HuH-7 (cell line): ENCODE measurements at places on chromosomes 6 and 20.
A peak's percentile ranks its signal among the peaks of the same experiment; 100 is the strongest.

- no peak for DNase-seq
Measured at GRCh38 chr20:378961-379336, 1.6 kb upstream of the TRIB3 start.

DNA sequence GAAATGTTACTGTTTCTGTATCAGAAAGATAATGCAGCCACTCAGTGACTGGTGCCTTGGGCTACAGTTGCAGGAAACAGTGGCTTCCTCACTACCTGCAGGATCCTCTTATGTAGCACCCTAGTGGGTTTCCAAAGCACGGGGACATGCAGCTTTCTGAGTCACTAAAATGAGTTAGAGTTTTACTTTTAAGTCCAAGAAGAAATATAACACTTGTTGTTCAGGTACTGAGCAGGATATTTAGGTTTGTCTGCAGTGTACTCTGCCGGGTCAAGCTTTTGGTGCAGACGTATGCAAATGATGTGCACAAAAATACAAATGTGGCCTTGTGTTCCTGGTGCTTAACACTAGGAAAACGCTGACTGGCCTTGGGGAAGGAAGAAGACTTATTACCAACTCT is 22.0 kb downstream of the ACSS1 start:
- DNase-seq = no peak

GRCh38 chr20:1983301-1983700 is 10.6 kb downstream of the PDYN start:
- no peak for DNase-seq

- no peak for DNase-seq
Measured at GRCh38 chr6:54357141-54357540, 48.9 kb downstream of the TINAG start.

- no peak for DNase-seq
Measured at GRCh38 chr6:129890164-129890563, 29.0 kb upstream of the TMEM244 start.

DNA sequence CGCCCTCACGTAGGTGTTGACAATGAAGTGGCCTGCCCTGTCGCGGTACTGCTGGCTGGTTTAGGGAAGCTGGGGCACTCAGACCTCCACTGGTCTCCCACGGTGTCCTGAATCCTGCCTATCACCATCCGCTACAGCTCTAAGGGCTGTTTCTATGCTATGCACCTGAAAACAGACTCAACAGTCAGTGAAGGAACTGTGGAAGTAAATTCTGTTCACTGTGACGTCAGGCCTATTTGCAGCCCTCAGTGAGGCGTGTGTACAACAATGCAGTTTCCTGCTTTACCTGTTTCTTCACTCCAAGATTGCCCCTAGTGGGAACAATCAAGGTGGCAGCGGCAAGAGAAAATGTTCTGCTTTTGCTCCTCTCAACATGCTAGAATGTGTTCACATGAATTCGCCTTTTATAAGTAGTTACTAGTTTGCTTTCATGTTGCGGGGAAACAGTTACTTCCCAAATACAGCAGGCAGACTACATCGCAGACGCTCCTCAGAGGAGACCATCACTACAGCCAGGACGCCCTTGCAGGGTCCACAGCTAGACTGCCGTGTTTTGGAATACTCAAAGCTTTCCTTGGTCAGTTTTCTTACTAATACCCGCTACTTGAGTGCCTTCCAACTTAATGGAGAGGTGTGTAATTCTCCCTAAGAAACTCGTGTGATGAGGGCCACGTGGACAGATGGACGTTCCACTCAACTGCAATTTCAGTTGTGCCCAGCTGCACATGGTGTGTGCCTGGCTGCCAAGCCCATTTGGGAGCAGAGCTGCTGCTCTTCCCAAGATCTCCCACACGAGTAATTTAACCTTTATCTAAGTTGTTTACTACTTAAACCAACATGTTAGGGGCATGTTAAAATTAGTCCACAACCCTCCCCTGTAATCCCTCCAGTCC is 25.4 kb downstream of the DIDO1 start:
- peak; percentile 83 for DNase-seq

DNA sequence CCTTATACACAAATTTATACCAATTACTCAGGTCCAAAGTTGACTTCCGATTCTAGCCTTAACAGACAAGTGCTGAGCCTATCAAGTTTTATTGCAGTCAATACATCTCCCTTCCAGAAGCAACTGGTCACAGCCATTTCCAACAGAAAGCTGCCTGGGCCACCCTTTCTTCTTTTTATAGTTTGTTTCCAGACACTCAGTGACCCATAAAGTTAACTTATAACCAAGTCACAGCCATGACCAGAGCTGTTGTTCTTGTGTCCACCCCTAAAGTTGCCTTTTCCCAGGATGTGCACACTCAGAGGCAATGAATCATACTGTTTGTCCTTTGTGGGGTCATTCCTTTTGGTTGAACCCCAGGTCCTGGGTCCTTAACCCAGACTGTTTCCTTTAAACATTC is 89.9 kb downstream of the CD83 start:
- DNase-seq = no peak

- DNase-seq = no peak
Measured at GRCh38 chr6:75550544-75551167, 51.0 kb upstream of the SENP6 start.

- DNase-seq = no peak
Measured at GRCh38 chr20:23042270-23042669, 7.2 kb downstream of the SSTR4 start.

- no peak for DNase-seq
Measured at GRCh38 chr6:111604259-111605099, 1.2 kb downstream of the TRAF3IP2 start.

- no peak for DNase-seq
Measured at GRCh38 chr20:3900187-3900604, 11.0 kb downstream of the PANK2 start.

- DNase-seq = no peak
Measured at GRCh38 chr20:5188736-5189135, 61.9 kb downstream of the CDS2 start.

DNA sequence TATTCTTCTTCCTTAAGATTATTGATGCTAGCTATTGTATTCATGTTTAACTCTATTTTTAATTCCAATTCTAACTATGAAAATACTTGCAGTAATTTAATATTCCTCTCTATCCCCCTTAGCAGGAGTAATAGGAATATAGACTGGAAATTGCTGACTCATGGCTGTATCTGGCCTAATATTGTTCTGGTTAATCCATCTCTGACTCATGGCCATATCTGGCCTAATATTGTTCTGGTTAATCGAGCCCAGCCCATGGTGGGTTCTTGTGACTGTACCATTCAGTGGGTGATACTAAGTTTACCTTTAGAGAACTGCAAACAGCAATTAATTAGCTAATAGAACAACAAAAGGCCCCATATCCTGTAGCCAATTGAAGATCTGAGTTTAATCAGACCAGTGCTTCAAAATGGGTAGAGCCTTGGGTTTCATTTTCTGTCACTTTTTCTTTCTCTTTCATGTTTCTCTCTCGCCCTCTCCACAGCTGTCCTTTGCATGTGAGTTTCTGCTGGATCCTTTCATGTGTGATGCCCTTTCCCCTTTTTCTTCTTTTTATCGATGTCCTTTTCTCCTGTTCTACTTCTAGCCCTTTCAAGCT is 50.6 kb downstream of the SLC22A3 start:
- DNase-seq = no peak

DNA sequence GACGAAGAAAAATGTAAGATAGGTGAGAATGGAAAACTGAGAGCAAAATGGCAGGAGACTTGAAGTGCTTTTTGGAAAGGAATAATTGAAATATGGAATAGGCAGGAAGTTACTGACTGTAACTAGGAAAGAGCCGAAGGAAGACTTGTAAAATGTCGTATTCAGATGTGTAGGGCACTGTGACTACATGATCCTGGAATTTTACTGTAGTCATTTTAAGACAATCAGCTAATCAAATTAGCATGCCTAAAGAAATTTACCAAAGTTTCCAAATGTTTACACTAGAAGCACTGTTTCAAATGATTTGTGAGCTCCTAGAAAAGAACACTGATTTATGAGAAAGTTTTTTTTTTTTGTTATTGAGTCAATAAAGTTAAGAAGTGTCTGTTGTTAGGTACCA is 21.2 kb upstream of the ADIG start:
- no peak for DNase-seq

- DNase-seq = no peak
Measured at GRCh38 chr6:121548131-121548530, 112.7 kb downstream of the GJA1 start.

- no peak for DNase-seq
Measured at GRCh38 chr6:120141601-120142000, 792.0 kb upstream of the MAN1A1 start.

DNA sequence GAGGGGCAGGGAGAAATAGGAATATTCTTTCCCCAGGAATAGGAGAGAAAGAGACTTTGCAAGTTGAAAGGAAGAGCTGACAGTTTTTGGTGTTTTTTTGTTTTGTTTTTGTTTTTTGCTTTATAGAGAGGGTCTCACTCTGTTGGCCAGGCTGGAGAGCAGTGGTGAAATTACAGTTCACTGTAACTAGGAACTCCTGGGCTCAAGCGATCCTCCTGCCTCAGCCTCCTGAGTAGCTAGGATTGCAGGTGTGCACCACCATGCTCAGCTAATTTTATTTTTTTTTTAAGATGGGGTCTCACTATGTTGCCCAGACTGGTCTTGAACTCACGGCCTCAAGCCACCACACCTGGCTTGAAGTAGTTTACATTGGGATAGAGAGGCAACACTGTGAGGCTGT is 8.0 kb upstream of the L3MBTL3 start:
- DNase-seq = no peak
